D721Med (cell line): ENCODE measurements at places on chromosomes 12 and 14.

DNA sequence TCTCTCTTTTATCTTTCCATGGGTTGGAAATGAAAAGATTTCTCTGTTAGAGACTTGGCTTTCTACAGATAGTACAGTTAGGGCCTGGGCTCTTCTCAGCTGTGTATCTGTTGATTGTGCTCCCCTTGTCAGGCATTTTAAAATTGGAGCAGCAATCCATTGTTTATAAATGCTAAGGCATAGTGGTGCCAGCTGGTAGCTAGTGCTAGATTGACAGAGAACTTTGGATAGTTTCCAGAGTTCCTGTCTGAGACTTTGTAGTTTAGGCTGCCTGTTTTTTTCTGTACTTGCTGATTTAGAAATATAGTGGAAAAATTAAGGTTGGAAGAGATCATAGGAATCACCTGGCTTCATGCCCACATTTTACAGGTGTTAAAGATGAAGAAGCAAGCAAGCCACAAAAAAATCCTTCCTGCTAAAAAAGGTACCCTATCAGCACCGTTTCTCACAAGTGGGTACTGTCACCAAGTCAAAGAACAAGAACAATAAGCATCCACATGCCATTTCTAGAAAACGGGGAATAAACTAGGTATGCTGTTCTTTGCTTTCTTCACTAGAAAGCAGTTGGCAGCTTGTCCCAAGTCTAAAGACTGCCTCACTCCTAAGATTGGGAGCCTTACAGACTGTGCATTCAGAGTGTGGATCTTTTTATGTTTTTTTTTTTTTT, 6.2 kb downstream of the TTLL5 start:
- DNase-seq = no peak

DNA sequence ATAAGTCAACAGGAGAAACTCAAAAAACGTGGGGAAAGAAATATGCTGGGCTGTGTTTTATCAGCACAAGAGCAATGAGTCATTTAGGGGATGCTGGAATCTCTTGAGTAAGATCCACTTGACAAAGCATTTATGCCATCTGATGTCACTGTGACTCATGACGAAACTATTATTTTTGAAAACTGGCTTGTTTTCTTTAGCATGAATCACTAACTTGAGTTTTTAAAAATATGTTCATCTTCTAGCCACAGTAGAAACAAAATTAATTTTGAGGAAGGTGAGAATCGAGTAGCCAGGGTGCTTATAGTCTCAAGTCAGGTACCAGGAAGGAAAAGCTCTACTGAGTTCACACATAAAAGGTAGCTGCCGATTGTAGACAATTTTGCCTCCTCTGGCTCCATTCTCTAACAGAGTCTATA, 456.2 kb upstream of the MGAT4C start:
- DNase-seq = no peak

DNA sequence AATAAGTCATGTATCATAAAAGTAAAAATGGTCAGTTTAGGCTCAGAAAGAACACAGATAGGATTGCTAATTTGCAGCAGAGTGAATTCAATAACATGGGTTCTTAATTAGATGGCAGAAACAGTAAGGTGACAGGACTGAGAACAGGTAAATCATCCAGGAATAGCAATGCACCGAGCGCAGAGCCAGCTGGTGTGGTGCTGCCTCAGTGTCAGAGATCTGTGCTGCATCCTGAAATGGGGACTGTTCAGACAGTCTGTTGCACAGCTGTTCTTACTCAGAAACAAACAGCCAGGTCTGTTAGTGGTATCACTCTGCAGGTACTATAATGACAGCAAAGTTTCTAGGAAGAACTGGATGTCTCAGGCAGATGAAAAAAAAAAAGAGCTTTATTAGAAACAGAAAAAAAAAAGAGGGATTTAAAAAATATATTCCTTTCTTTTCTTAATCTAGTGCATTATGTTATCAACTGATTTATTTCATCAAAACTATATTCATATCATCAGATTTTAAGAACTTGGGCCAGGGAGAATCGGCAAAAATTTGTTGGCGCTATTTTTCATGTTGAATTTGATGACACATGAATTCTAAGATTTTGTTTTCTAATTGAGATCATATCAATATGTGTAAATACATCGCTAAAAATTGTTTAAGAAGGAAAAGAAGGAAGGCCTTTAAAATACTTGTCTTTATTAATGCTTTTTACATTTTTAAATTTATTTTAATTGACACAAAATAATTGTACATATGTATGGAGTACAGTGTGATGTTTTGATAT, 501.8 kb downstream of the PRKD1 start:
- no peak for DNase-seq

GRCh38 chr14:91399868-91400640, 17.6 kb downstream of the CCDC88C start:
- DNase-seq = no peak

- DNase-seq = no peak
These were observed 9.3 kb downstream of the DAAM1 start for GRCh38 chr14:59197695-59198262.

- no peak for DNase-seq
These were observed 1.4 kb upstream of the FOS start for GRCh38 chr14:75277008-75277814.

- DNase-seq = no peak
These were observed 45.6 kb downstream of the FANCM start for GRCh38 chr14:45181329-45181728.
